Mesothelial cell of epicardium (in vitro differentiated cells): ENCODE measurements at places on chromosomes 2 and 18. TPM values are rescaled to one million over a fixed set of nuclear protein-coding genes. Genes with fewer than 3 reads are reported as not detected.

EVX2 gene
- 0.07 to 0.09 TPM in 2 of 3 replicates, not detected in the other for total RNA-seq

DNA sequence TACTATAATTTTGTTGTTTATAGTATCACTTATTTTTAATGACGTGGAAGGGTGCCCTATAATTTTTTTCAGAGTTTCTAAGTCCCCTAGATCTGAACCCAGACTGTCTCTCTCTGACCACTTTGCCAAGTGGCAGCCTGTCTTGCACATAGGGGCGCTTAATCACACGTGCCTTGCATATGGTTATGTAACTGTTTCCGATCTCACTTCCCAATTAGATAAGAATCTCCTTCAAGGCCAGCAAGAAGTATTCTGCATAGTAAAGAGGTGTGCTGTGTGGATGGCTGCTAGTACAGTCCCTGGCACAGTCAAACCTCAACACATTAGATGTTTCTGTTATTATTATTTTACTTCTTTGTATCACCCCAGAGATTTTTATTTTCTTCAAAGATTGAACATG is 197.8 kb upstream of the SIX2 start:
- H3K36me3 ChIP-seq: no peaks in the 10 kb centered on the region
- no peak for DNase-seq

RAMP1 gene
- 2.0 to 2.1 TPM (median 2.0 TPM) in 3 replicates for total RNA-seq

- peaks cover 5% of the 10 kb centered on the region for H3K27me3 ChIP-seq
- no peaks in the 10 kb centered on the region for H3K4me1 ChIP-seq
- no peak for DNase-seq
- no peak overlapping the region for H3K27ac ChIP-seq
- no peaks in the 10 kb centered on the region for H3K36me3 ChIP-seq
Observed at GRCh38 chr2:119233326-119234020, 9.8 kb downstream of the STEAP3 start.

- no peaks in the 10 kb centered on the region for H3K4me1 ChIP-seq
- H3K27ac ChIP-seq: no peak overlapping the region
- DNase-seq: no peak
- no peaks in the 10 kb centered on the region for H3K36me3 ChIP-seq
- no peak overlapping the region for H3K4me3 ChIP-seq
Observed at GRCh38 chr2:6896930-6897759, 19.6 kb downstream of the RSAD2 start.

GRCh38 chr2:149029307-149029965 is 9.1 kb upstream of the LYPD6B start:
- no peaks in the 10 kb centered on the region for H3K27me3 ChIP-seq
- H3K36me3 ChIP-seq: no peaks in the 10 kb centered on the region
- peaks cover 59% of the 10 kb centered on the region for H3K4me1 ChIP-seq
- no peak overlapping the region for H3K27ac ChIP-seq
- DNase-seq: no peak

ITSN2 gene
- total RNA-seq: 19.6 to 21.7 TPM (median 21.6 TPM) in 3 replicates

DNA sequence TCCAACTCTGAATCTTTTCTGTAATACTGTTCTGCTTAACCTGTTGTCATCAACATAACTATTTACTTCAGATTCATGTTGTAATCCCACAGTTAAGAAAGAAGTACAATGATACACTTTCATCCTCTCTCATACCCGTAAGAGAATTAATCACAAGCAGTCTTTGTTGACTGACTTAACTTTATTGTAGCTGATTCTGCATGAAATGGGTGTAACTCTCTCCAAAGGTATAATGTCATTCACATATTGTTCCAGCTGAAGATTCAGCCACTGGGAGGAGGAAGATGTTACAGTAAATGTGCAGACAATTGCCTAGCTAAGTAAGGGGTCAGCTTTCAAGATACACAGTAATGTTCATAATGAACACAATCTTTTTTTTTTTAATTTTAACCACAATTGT is 13.5 kb upstream of the DSG2 start:
- DNase-seq: no peak
- H3K4me3 ChIP-seq: no peak overlapping the region
- peaks cover 70% of the 10 kb centered on the region for H3K4me1 ChIP-seq
